ENCODE measurements at places on chromosomes 12 and 14.

- no peak for DNase-seq
These were observed 99.3 kb downstream of the PHLDA1 start for GRCh38 chr12:75932241-75932640.

- DNase-seq = no peak
These were observed 15.9 kb upstream of the LRRK2 start for GRCh38 chr12:40208707-40209446.

GRCh38 chr14:56207626-56208292 is 89.5 kb downstream of the PELI2 start:
- no peak for DNase-seq

DNA sequence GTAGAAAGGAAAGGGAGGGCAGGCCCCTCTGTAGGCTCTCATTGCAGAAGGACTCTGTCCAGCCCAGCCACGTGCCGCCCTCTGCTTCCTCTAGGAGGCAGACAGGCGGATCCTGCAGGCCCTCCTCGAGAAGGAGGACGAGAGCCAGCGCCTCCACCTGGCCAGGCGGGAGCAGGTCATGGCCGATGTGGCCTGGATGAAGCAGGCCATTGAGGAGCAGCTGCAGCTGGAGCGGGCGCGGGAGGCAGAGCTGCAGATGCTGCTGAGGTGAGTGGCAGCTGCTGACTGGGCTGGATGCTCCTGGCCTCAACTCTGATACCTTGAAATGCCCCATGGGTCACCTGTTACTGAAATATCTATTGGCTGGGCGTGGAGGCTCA is 10.9 kb downstream of the TCHP start:
- no peak for DNase-seq

DNA sequence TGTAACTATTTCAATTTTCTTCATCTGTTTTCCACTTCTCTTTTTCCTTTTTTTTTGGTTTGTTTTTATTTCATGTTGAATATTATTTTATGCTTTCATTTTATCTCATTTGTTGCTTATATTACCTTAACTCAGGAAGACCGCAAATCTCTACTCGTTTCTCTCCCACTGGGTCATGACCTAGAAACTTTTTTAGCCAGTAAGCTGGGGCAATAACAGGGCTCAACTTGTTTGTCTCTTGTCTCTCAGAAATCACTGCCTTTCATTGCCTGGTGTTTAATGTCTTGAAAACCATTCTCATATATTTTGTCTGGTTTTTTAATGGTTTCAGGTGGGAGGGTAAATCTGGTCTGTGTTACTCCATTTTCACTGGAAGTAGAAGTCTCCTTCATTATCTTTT is 36.6 kb upstream of the ATP2B1 start:
- DNase-seq = no peak

DNA sequence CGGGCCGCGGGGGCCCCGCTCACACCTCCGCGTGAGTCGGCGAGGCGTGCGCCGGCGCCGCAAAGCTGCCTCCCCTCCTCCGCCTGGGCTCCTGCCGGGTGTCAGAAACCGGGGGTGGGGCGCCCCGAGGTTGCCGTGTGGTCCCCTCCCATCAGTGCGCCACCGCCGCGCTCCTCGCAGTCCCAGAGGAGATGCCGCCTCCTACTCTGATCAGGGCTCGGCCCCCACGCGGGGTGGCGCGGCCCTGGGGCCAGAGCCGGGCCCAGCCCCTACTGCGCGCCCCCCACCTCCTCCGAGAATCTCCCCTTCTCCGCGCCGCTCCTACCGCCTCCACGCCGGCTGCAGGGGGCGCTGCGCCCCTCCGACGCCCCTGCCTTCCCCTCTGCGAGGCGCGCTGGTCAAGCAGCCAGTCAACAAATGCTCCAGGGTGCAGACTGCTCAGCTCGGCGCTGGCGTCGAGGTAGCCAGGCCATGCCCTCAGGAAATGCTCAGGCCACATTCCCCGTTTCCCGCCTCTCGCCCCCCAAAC is 467 bp upstream of the JAG2 start:
- DNase-seq = peak; percentile 30

GRCh38 chr12:90921536-90921935 is 33.4 kb downstream of the CCER1 start:
- DNase-seq = no peak

DNA sequence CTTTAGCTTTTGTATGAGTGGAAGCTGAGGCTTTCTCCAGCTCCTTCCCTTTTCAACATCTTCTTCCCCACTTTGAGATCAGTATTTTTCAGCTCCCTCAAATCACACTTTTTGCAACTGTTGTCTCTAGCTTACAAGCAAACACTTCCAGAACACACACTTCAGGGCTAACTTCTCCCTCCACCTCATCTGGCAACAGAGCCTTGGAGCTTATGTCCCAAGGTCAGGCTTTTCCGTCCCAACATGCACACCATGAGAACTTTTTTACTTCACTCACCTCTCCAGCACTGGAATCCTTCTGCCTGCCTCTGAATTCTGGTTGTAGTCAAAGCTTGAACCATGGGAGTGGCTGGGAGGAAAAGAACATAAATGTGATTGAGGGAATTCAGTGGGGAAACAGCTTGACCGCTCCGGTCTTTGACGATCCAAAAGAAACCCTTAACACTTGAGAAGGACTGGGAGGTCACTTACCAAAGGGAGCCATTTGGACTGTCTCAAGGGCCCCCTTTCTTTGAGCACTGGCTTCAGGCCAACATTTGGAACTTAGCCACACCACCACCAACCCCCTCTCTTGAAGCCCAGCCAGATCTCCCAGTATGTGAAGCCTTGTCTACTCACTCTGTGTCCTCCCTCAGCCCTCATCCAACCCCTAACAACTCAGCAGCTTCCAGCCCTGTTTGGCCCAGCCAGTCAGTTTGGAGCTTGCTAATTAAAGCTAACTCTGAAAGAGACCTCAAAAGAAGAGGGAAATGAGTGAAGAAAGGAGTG is 3.9 kb upstream of the BLOC1S1 start:
- no peak for DNase-seq

- DNase-seq = no peak
These were observed 41.4 kb downstream of the BORCS5 start for GRCh38 chr12:12398026-12398859.

GRCh38 chr14:58861586-58861985 is 223.8 kb downstream of the DACT1 start:
- no peak for DNase-seq

GRCh38 chr14:81172881-81173280 is 47.9 kb downstream of the GTF2A1 start:
- DNase-seq = no peak

- DNase-seq = no peak
These were observed 17.1 kb upstream of the SAMD4A start for GRCh38 chr14:54549862-54550261.

DNA sequence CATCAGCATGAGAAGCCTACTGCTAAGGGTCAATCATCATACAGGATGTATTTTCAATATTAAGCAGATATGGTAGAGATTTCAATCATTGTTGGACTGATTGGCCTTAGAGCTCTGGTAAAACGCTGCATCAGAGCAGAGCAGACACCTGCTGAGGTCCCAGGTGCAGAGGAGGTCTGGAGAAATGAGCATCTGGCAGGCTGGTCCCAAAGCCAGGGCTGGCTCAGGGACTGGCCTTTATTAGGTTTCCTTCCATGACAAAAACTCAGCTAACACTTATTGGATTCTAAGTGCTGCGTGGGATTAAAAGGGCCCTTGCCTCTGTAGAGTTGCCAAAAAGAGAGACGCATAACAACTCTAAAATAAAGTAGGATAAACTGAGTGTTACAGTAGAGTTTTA is 29.7 kb downstream of the AKAP6 start:
- DNase-seq = no peak

- no peak for DNase-seq
These were observed 24.6 kb upstream of the SCARB1 start for GRCh38 chr12:124888260-124888659.

DNA sequence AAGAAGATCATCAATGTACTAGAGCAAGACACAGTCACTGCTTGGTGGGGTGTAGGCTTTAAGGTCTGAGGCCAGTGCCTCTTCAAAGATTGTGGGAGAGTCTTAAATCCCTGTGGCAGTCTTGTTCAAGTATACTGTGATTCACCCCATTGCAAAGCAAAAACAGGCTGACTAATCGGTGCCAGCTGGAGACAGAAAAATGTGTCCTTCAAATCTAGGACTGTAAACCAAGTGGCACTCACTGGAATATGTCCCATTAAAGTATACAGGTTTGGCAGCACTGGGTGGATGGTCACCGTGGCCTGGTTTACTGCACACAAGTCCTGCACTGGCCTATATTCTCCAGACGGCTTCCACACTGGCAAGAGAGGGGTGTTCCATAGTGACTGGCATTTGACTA is 1315.3 kb downstream of the TMEM121 start:
- DNase-seq = no peak

GRCh38 chr12:100215209-100215608 is 14.6 kb downstream of the ACTR6 start:
- no peak for DNase-seq

- no peak for DNase-seq
These were observed 1.3 kb downstream of the KERA start for GRCh38 chr12:91056488-91056887.

GRCh38 chr12:128224226-128224625 is 42.7 kb upstream of the TMEM132C start:
- DNase-seq = no peak

- no peak for DNase-seq
These were observed 25.1 kb downstream of the CPNE8 start for GRCh38 chr12:38880288-38880687.

GRCh38 chr12:4607056-4607455 is 41.8 kb downstream of the AKAP3 start:
- DNase-seq = no peak
